ENCODE measurements at places on chromosomes 5 and 9.

DNA sequence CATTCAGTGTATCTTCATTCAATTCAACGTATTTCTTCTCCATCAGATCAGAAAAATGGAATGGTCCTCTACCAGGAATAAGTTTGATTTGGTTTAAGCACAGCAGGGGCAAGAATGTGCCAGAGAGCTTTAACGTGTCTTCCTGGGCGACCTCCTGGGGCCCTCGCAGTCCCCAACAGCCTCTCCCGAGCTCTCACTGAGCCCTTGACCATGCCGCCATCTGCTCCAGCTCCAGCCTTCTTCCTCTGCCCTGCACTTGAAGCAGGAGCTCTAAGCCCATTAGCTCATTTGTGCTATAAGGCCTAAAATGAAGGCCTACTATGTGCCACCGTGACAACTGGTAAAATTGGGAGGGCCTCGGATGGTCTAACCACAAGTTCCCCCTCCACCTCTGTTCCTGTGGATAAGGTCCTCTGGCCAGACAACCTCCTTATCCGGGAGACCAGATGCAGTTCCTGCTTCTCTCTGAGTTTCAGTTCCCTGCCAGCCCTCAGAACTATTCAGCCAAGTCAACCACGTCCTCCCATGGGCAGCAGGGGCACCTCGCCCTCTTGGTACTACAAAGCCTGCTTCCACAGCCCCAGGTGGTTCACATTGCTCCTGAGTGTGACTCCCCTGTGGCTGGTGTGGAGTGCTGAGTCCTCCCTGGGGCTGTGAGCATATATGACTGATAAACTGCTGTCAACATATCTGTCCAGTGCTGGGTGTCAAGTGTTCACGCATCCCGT, 35.8 kb downstream of the C5orf15 start:
- DNase-seq, result no peak

GRCh38 chr5:143634689-143635088, 177.3 kb upstream of the HMHB1 start:
- no peak for DNase-seq

- DNase-seq, result no peak
Observed at GRCh38 chr9:113485761-113486115, 22.2 kb downstream of the RGS3 start.

DNA sequence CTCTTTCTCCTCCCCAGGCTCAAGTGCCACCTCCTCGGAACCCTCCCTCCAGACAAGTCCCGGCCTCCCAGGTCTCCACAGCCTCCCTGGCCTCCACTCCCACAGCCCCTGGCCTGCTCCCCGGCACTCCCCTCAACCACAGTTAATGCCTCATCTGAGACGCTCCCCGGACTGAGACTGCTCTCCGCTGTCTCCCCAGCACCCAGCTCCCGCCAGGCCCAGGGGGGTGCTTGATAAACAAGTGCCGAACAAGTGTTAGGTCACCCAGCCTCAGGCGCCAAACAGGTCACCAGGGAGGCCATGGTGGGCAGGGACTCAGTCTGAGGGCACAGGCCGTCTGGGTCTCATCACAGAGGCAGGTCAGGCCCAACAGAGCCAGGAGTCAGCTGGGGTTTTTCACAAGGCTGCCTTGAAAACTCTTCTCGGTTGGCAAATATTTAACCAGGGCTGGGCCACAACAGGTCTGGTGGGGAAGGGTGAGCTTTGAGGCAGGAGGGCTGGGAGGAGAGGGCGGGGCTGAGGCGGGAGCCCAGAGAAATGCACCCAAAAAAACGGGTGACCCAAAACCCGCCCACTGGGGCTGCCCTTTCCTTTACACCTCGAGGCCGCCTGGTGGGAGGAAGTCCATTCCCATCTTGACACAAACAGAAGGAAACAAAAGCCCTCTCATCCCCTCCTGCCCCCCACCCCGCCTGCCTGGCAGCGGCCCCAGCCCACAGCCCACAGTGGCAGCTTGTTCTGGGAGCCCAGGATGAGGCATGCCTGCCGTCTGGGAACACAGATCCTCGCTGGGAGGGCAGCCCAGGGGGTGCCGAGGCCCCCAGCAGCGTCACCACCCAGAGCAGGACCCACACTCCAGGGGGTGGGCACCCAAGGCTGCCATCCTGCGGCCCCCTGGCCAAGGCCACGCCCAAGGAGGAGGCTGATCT, 66.6 kb upstream of the STXBP1 start:
- no peak for DNase-seq

- DNase-seq, result no peak
Observed at GRCh38 chr9:14153310-14153720, 160.6 kb downstream of the NFIB start.

Data from GM13977 (cell line).